Caudate nucleus (tissue), 63 donors: ENCODE measurements at places on chromosomes 5 and 9.

- no peak for DNase-seq
Measured at GRCh38 chr9:26439061-26439624, 453.5 kb downstream of the CAAP1 start.

GRCh38 chr5:127979475-127979874 is 104.1 kb upstream of the SLC12A2 start:
- DNase-seq, result no peak

DNA sequence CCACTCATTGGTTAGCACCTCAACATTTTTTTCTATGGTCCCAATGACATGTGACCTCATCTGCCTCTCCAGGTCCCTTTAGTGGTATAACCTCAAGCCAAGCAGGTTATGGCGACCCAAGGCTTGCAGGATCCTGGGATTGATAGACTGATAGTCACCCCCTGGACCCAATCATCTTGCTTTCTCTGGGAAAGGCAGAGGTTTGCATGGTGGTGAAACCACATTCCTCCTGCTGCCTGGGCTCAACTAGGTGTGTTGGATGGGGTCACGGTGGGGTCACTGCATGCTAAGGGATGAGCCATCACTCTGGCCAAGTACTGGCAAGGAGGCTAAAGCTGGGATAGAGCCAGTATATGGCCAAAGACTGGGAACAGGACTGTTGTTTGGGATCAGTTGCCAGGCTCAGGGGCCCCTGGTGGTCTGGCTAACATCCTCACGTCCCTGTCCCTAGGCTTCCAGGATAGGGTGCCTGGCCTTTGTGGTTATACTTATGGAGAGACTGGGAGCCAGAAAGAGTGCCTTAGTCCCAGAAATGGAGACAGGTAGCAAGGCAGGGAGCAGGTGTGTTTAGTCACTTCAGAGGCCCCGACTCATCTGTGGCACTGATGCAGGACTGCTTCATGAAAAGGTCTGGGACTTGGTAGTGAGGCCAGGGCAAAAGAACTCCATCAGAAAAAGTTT is 4.6 kb upstream of the SMIM32 start:
- DNase-seq, result no peak

GRCh38 chr9:125427556-125427955 is 165.9 kb downstream of the GAPVD1 start:
- no peak for DNase-seq

DNA sequence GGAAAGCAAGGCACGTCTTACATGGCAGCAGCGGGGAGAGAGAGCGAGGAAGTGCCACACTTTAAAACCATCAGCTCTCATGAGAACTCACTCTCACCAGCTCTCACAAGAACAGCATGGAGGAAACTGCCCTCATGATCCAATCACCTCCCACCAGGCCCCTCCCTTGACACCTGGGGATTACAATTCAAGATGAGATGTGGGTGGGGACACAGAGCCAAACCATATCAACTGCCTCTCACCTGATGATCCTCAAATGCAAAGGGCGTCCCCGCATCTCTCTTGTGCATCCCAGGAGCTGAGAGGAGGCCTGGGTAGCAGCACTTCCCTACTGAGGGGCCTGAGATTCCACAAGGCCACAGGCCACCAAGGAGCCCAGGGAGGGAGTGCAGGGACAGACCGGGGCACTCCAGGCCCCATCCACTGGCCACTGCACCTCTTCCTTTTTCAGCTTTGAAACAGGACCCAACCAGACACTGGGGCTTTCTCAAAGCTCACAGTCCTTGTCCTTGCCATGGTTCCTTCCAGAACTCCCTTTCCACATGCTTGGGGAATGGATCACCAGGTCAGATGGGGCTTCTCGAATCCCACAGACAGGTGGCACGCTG is 54.5 kb upstream of the IL17B start:
- DNase-seq, result no peak

GRCh38 chr9:77291714-77292113 is 114.4 kb downstream of the VPS13A start:
- no peak for DNase-seq

- no peak for DNase-seq
Measured at GRCh38 chr5:6448141-6448491, 543 bp upstream of the UBE2QL1 start.

- DNase-seq, result no peak
Measured at GRCh38 chr9:131299346-131299960, 9.9 kb downstream of the PLPP7 start.
